AG09309 (cell line): ENCODE measurements at places on chromosomes 5 and 9.

DNA sequence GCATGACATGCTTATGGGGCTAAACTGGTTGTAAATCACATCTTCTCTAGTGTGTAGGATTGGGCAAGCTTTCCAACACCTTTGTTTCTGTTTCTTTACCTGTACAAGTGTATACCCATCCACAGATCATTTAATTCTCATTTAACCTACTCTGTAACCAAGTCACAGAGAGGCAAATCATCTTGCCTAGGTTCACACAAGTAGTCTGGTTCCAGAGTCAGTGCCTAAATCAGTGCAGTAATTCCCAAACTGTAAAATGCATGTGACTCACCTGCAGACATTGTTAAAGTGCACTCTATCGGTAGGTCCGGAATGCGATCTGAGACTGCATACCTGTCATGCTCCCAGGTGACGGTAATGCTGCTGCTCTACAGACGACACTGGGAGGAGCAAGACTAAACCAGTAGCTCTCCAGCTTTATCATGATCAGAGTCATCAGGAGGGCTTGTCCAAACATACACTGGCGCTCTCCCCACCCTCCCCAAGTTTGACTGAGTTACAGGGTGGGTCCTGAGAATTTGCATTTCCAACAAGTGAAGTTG is 107.9 kb upstream of the FREM1 start:
- no peak for DNase-seq

DNA sequence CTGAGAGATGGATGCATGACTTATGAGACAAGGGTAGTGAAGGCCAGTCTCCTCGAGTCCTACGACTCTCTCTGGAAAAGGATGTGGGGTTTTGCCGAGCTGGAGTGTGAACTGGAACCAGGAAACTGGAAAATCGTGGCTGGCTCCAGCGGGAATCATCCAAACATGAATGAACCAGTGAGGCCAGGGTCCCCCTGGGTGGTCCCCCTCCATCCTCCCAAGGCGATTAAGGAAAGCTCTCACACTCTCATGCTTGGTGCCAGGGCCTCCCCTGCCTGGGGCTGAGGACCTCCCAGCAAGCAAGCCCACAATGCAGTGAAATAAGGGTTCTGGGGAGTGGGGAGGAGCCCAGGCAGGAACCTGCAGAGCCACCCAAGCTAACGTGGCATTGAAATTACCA is 9.6 kb upstream of the AMBP start:
- no peak for DNase-seq

- no peak for DNase-seq
Observed at GRCh38 chr5:31511305-31511704, 20.6 kb downstream of the DROSHA start.

DNA sequence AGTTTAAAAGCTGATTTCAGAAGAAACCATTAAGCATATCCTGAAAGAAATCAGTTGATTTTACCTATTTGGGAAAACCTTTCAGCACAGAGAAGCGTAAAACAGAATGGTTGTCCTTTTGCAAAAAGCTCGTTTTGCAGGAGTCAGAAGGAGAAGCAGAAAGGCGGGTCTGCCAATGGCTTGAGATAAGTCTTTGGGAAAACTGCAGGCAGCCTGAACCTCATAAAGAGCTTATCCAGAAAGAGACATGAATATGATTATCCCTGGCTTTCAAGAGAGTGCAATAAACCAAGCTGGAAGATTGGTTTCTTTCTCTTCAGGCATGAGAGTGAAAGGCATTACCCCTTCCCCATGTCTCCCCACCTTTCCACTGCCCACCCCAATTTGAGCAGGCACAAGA is 353.3 kb downstream of the ARHGEF28 start:
- no peak for DNase-seq

GRCh38 chr5:39422036-39422606 is 2.7 kb downstream of the DAB2 start:
- DNase-seq = no peak

GRCh38 chr5:63812693-63813092 is 149.6 kb downstream of the HTR1A start:
- no peak for DNase-seq

DNA sequence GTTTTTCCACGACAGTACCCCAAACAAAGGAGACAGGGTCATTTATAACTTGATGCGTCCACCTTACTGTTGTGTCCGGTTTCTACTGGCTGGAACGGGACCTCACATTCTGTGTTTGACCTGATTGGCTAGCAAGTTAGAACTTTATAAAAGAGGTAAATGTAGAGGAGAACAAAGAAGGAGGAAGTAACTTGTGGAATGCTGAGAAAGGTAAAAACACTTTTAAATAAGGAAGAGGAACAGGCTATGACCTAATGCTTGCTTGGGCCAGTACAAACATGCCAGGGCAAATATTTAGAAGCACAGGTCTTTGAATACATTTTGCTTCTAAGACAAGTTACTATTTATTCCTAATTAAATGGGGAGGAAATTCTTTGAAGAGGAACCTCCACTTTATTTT is 251.6 kb downstream of the KIAA0825 start:
- no peak for DNase-seq

DNA sequence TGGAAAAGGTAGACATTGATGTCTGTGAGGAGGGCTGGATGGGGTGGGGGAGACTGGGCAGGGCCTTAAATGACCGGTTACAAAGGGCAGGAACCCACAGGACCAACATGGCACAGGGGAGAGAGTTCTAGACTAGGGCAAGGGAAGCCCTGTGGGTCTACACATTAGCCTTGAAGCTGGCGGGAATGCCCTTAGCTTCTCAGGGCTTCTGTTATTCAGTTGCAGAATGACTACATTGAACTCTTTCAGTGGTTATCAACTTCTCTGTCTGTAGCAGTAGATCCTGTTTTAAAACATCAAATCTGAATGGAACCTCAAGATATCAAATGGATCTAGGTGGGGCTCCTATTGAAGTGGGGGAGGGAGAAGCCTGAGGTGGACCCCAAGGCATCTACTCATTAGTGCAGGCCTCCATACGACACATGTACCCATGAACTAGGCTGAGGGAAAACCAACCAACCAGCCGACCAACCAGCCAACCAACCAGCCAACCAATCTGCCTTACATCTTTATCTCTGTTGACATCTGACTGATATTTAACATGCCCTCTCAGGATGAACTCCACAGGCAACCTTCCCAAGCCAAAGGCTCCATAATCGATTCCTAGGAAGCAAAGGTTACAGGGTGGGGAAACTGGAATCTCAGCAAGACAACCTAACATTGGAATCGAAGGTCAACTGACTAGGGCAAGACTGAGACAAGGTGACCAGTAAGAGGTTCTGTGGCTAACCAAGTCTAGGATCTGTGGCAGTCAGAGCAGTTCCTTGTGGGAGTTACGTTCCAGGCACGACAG is 48.3 kb downstream of the DAP start:
- DNase-seq = no peak

- DNase-seq = no peak
Observed at GRCh38 chr9:130932255-130933079, 6.6 kb downstream of the FIBCD1 start.

- no peak for DNase-seq
Observed at GRCh38 chr9:105656131-105656921, 5.9 kb upstream of the TAL2 start.

- no peak for DNase-seq
Observed at GRCh38 chr5:22238047-22238446, 615.1 kb downstream of the CDH12 start.

DNA sequence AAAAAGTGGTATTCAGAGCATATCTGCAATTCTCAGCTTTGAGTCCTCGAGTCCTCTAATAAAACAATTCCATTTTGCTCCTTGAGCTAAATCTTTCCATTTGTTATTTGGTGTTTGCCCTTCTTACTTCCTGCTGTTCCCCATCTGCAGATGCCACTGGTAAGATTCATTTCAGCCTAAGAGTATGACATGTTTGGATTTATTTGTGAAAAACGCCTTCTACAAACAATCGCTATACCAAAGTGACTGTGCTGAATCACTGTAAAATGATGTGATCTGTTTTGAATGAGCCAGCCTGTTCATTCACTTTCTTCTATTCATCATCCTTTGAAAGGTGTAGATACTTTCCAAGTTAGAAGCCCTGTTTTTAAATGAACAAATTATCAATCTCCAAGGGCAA is 27.7 kb downstream of the KCTD16 start:
- no peak for DNase-seq

DNA sequence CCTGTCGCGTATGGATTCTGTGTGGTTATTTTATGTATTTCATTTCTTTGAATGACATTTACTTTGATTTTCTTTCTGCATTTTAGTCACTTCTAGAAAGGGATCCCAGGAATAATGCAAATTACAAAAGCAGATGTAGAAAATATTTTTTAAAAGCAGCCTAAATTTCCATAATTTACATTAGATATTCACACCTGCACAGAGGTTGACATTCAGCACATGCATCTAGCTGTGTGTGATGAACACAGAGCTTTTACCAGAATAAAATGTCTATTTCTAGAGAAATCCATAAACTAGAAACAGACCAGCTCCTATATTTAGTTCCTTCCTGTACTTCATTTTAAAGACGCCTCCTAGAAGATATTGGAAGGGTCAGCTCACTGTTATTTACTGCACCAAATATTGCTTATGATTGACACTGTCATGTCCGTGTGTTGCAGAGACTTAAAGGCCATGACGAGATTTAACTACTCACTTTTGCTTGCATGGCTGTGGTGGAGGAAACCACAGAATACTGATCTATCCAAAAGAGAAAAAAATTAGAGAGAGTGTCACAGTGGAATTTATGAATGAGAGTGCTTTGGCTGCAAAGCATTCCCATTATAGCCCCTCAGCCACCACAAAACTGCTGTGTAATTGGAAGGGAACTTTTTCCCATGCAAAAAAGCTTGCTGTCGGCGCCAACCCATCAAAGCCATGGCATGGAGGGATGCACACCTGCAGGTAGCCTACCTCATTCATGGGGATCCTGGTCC is 58.1 kb downstream of the EBF1 start:
- DNase-seq = no peak

GRCh38 chr9:272251-273213 is 57.9 kb downstream of the DOCK8 start:
- no peak for DNase-seq

- no peak for DNase-seq
Observed at GRCh38 chr5:172713113-172713808, 57.7 kb downstream of the DUSP1 start.

GRCh38 chr9:88722753-88723152 is 187.8 kb downstream of the NXNL2 start:
- DNase-seq = no peak

DNA sequence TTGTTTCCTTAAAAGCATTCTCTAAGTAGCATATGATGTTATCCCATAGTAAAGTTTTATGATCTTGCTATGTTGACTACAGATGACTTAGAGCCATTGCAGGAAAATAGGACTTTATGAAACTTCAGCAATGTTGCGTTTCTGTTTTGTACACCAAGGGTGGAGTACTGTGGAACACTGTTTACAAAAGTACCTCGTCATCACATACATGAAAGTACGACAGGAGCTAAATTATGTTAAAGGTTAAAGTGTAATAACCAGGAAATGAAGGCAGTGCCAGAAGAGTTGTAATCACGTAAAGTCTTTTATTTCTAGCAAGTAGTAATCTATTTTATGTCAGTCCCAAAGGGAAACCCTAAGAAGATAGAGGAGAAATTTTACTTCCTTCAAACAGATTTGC is 50.9 kb downstream of the C9orf85 start:
- DNase-seq = no peak

GRCh38 chr5:157072508-157072907 is 13.6 kb upstream of the HAVCR1 start:
- no peak for DNase-seq

DNA sequence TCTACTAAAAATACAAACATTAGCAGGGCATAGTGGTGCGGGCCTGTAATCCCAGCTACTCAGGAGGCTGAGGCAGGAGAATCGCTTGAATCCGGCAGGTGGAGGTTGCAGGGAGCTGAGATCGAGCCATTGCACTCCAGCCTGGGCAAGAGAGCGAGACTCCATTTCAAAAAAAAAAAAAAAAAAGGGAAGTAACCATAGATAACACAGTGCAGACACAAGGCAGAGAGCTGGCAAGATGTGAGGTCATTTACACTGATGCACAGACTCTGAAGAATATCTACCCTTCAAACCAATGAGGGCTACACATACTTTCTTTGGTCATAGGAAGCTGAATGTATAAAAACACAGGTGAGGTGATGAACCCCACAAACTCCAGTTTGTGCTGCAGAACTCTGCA is 131.9 kb downstream of the DCP2 start:
- DNase-seq = no peak

- DNase-seq = no peak
Observed at GRCh38 chr5:180159756-180160155, 49.3 kb downstream of the RASGEF1C start.

DNA sequence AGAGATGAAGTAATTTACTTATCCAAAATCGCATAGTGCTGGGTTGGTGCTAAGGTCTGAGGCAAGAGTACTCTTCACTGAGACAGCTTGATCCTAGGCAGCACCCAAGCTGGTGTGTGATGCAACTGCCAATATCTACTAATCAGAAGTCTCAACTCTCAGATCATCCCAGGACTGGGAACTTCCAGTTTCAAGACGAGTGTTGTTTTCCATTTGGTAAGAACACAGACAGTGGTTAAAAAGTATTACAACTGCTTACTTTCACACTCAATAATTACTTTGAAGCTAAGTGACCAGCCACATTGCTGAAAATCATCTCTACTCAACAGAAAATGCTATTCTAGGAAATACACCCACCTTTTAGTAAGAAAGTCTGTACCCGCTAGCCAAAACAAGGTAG is 45.3 kb downstream of the FBXW11 start:
- DNase-seq = no peak

- no peak for DNase-seq
Observed at GRCh38 chr5:148297731-148298130, 14.5 kb upstream of the SPINK7 start.

DNA sequence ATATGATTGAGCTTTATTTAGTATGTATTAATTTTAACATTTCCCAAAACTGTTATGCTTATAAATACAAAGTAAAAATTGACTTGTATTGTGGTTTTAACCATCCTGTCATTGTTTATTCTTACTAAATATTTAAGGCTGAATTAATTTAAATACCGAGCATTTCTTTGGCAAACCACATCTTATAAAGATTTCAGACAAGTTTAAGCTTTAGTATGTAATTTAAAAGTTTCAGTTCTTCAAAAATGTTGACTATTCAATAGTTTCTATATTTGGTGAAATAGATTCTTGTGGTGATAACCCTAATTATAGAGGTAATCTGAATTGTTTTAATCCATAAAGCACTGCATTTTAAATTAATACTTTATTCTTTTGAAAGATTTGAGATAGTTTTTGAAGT is 65.5 kb downstream of the CCNH start:
- peak; percentile 11 for DNase-seq

DNA sequence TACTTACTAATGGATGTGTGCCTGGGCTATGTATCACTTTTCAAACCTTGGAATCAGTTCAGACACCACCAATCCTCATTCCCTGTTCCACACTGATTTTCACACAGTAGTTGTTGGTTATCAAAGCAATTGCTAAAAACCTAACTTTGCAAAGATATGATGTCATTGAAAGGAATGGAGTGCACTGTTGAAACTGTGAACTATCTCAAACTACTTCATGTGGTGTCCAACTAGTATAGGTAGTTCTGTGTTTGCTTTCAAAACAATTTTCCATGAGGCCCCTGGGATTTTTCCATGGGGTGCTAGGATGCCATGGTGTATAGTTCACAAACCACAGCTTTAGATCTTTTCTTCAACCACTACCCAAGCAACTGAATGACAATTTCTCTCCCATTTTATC is 17.8 kb downstream of the INIP start:
- no peak for DNase-seq
